ENCODE measurements at places on chromosomes 5 and 9. TPM values are rescaled to one million over a fixed set of nuclear protein-coding genes. Genes with fewer than 3 reads are reported as not detected.

Gene PCDHGB5
- total RNA-seq: 0.84 TPM

Gene RNF183
- total RNA-seq: not detected

Gene KIF12
- total RNA-seq: not detected

Gene FOXD4
- not detected for total RNA-seq

Gene DBH
- 0.10 TPM for total RNA-seq

Gene LHX6
- under 0.01 TPM for total RNA-seq

Gene NKD2
- not detected for total RNA-seq

Gene MATR3
- 691 TPM for total RNA-seq

Gene RMRP
- total RNA-seq: 37,843 TPM

Gene SLC45A2
- under 0.01 TPM for total RNA-seq

Gene PCDHA6
- total RNA-seq: not detected

Gene ADCY2
- total RNA-seq: under 0.01 TPM

Gene ISL1
- not detected for total RNA-seq

Gene SV2C
- under 0.01 TPM for total RNA-seq

Gene LCN6
- total RNA-seq: not detected

Gene PCDHA12
- total RNA-seq: not detected

All from mononuclear cell (primary cell).